ENCODE measurements at places on chromosomes 5 and 9. TPM values are rescaled to one million over a fixed set of nuclear protein-coding genes. Genes with fewer than 3 reads are reported as not detected.

Gene LRRTM2
- total RNA-seq = not detected

Gene PCDHGB5
- total RNA-seq = 2.2 TPM

Gene MZB1
- total RNA-seq = 0.09 TPM

Gene CATSPER3
- 0.40 TPM for total RNA-seq

Gene ACSL6
- total RNA-seq = 0.03 TPM

Gene SPINK6
- not detected for total RNA-seq

Gene UBTD2
- total RNA-seq = 14.0 TPM

Gene MAML1
- total RNA-seq = 21.0 TPM

Gene SLC34A3
- not detected for total RNA-seq

Gene NSUN2
- total RNA-seq = 93.8 TPM

Gene OCLN
- total RNA-seq = 9.0 TPM
